Left ventricle myocardium inferior (tissue), 1 donor: ENCODE measurements at places on chromosomes 2 and 18. TPM values are rescaled to one million over a fixed set of nuclear protein-coding genes. Genes with fewer than 3 reads are reported as not detected.

TMEM178A gene
- total RNA-seq = 3.6 TPM

DNA sequence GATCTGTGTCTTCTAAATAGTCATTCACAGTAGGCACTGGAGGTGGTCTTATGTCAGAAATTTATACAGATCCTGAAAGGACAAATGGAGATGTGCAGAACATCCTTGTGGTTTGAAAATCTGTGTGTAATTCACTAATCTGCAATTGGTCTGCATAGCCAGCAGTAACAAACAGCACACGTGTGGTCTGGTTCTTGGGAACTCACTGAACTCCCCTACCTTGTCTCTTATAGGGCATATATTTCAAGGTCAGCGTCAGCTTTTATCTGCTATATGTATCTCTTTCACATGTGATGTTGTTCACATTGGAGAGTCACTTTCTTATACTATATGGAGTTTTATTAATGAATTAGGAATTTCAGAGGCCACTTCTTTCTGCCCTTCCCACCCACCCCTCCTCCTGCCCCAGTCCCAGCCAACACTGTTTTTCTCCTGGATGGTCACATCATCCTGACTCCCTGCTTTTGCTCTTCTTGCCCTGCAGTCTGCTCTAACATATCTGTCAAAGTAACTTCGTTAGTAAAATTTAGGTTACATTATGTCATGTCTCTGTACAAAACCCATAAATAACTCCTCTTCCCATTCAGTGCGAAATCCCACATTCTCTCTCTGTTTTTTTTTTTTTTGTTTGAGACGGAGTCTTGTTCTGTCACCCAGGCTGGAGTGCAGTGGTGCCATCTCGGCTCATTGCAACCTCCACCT, 35.4 kb upstream of the CABYR start:
- DNase-seq = no peak

- no peak for DNase-seq
Measured at GRCh38 chr2:238884812-238885408, 37.0 kb downstream of the TWIST2 start.

TLX2 gene
- not detected for total RNA-seq

GRCh38 chr2:238551091-238551490, 124.4 kb downstream of the ASB1 start:
- no peak for DNase-seq

DNA sequence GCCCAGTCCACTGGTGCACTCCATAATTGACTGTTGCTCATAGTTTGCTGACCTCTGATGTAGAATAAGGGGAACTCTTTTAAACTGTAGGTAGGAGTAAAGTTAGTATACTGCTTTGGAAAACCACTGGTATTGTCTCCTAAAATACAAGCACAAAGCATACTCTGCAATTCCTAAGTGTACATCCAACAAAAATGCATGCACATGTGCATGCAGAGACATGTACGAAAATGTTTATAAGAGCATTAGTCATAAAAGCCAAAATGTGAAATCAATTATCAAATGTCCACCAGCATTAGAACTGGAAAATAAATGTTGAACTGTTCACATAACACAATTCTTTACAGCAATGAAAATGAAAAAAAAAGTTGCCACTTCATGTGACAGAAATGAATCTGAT, 39.8 kb upstream of the DDX18 start:
- DNase-seq = no peak

C18orf63 gene
- not detected for total RNA-seq

GRCh38 chr18:3075491-3075890, 62.5 kb upstream of the LPIN2 start:
- DNase-seq = no peak

- DNase-seq = peak; percentile 50
Measured at GRCh38 chr2:172931918-172932520, 143.6 kb upstream of the MAP3K20 start.

DNA sequence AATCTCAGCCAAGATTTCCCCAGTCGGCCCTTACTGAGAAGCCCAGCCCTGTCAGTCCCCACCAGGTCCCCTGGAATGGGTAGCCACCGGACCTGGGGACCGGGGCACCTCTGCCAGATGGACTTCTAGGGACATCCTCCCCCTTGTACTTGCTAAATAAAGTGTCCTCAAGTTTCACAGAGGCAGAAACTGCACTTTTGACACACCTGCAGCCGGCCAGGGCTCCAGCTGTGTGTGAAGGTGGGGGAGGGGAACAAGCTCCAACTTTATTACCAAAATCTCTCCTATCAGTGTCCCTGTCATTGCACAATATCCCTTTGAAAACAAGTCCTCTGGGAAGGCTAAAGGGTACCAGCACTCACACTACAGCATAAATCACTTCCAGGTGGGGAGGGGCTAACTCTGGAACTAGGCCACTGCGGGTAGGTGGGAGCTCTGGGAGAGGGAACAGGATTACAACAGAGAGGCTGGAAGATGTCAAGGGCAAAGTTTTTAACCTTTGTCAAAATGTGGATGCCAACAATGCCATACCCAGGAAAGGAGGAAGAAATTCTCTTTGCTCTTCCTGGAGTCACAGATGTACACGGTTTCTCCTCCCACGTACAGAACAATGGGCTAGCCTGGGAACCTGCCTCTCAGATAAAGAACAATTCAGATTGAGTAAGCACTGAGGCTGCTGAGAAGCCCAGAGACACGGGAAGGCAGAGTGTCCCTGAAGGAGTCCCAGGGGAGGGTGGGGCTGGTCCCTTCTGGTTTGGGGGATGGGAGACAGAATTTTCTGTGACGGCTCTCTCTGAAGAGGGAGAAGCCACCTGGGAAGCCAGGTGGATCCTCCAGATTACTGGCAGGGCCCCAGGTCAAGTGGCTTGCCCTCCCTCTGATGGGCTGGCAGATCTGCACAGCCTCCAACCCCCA, 11.0 kb downstream of the SDC1 start:
- no peak for DNase-seq

DNA sequence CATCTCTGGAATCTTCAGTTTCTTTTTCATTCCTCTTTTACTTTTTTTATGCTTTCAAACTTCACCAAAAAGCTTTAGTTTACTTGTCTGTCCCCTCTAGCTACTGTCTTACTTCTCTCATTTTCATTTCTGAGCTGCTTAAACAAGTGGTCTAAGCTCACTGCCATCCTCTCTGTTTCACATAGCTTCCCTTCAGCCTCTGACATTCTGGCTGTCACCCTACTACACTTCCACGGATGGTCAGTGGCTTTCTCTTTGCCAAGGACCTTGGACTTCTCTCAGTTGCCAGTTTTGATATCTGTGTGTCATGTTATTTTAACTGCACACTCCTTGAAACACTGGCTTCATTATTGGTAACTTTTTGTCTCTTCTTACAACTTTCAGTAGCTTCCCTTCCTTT, 176.1 kb downstream of the IKZF2 start:
- no peak for DNase-seq

DNA sequence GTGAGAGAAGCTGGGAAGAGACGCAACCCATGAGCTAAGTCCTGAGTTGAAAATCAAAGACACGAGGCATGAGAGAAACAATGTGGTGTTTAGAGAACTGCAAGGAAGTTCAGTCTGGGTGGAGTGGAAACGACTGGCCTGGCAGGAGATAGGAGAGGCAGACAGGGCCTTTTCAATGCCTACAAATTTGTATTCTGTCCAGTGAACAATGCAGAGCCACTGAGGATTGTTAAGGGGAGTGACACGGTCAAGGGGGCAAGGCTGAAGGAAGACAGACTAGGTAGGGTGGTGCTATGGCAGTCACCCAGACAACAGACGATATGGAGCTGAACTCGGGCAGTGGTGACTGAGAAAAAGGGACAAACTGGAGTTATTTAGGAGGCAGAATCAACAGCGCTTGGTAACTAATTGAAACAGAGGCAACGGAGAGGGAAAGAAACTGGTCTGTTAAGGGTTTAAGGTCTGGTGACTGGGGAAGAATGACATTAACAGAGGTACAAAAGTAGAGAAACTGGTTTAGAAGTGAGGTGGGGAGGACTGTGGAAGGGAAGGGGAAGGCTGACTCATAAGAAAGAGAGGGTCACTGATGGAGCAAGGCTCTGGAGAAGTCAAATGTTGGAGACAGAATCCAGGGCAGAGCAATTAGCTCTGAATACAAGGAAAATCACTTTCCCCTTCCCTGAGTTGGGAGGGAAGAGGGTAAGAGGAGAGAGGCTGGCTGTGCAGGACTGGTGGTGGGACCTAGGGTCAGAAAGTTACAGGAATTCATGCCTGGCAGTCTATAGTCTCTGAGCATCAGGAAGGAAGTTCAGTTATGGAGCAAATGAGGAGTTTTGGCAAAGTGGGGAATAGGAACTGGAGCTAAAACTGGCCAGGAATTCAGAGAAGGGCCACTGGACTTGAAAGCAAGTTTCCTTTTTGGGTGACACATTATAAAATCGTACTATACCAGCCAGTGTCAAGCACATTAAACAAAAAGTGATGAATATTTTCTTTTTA, 63.4 kb upstream of the CHRNA1 start:
- DNase-seq = no peak

DNA sequence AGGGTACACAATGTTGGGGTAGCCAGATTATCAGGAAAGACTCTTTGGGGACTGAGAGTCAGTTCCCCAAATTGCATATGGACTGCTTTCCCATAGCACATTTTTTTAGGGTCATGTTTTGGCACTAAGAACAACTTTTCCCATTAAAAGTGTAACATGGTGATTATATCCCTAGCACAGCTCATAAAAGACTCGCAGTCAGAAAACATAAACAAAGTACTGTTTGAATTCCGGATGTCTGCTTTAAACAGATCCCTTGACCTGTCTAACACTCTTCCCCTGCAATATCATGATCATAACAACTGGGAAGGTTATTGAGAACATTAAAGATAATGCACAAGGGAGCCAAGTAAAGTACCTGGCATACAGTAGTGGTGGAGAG, 262.2 kb downstream of the ASXL3 start:
- DNase-seq = no peak

GREB1L gene
- 12.3 TPM for total RNA-seq

GRCh38 chr18:61570070-61570469, 236.8 kb downstream of the CDH20 start:
- DNase-seq = no peak

FLACC1 gene
- total RNA-seq = 11.8 TPM

SLC25A52 gene
- not detected for total RNA-seq

GRCh38 chr2:174336501-174337336, 2.0 kb downstream of the SP9 start:
- no peak for DNase-seq

DNA sequence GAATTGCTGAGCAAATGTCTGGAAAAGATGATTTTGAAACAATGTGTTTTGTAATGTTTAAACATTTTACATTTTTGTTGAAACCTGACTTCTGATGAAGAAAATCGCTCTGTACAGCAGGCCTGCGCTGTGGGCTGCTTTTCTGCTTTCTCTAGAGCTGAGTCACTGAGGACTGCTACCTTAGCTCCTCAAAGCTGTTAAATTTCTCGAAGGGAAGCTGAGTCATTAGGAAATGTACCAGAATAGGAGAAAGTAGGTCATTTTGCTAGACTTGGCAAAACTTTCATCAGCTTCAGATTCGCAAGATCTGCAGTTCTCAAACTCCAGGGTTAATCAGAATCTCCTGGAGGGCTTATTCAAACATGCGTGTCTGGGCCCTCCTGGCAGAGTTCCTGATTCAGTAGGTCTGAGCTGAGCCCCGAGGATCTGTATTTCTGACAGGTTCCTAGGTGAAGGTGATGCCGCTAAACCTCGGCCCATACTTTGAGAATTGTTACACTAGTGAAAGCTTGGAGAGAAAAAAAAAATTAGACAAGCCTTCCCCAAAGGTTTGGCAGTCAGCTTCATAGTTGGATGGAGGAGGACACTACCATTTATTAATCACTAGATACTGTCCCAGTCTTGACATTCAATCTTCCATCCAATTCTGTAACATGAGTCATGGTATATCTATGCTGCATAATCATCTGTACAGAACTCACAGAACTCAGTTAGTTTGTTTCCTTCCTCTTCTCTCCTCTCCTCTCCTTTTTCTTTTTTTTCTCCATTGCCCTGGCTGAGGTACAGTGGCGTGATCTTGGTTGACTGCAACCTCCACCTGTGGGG, 297.6 kb downstream of the PARD3B start:
- no peak for DNase-seq

GRCh38 chr2:236170590-236171165, 2.5 kb upstream of the GBX2 start:
- DNase-seq = no peak

MYL1 gene
- total RNA-seq = 0.36 TPM

DNA sequence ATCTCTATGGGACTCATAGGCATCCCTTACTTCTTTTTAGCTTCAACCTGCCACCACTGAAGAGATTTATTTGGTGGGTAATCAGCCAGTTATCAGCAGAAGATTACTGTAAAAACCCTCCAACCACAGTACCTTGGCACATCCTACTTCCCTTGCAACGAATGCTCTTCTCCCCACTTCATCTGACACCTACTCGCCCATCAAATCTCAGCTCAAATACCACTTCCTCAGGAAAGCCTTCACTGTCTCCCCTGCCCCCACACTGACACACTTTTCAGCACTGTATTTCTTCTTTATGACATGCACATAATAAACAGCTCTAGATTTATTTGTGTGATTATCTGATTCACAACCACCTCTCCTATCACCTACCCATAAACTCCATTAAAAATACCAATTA, 3.1 kb downstream of the KDSR start:
- no peak for DNase-seq

RUFY4 gene
- not detected for total RNA-seq

STARD6 gene
- not detected for total RNA-seq

GKN2 gene
- total RNA-seq = not detected

DNA sequence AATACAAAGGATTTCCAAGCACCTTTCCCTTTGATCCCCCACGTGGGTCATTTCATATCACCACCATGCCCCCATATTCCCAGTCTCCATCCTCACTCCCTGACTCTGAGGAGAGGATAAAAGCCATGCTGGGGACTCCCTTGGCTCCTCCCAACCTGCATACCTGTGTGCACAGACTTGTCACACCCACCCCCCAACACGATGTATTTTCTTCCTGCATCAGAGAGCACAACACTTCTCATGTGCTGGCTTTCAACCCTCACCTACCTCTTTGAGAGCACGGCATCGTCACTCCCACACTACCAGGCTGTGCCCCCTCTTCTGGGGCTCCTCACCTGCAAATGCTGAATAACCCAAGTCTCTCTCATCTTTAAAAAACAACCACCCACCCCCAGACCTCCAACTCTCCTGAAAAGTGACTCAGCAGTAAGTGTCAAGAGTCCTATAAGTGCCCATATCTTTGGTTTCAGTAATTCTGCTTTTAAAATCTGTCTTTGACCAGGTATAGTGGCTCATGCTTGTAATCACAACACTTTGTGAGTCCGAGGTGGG, 53.1 kb downstream of the AP1S3 start:
- no peak for DNase-seq

GKN1 gene
- total RNA-seq = not detected

GRCh38 chr2:143828763-143829537, 691.0 kb downstream of the ZEB2 start:
- DNase-seq = no peak

DNA sequence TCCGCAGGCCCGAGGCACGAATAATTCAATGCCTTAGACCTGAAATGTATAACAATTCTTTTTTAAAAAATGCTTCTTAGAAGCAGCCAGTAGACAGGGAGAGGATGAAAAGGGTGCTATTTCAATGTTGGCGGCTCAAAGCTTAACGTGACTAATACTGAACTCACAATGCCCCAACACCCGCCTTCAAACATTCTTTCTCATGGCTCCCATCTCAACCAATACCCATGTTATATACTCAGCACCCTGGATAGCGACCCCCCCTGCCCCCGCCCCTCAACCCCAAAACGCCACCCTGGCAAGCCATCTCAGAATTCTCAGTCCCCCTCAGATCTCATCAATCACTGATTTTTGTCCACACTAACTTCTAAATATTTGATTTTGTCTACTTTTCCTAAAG, 4.4 kb downstream of the FBXO41 start:
- DNase-seq = no peak
